Ascending aorta (tissue), 2 donors: ENCODE measurements at places on chromosomes 6 and 20.

GRCh38 chr20:46774236-46774635, 64.8 kb downstream of the SLC2A10 start:
- no peak for DNase-seq

GRCh38 chr6:44000164-44000842, 126.9 kb downstream of the MRPL14 start:
- DNase-seq = no peak

DNA sequence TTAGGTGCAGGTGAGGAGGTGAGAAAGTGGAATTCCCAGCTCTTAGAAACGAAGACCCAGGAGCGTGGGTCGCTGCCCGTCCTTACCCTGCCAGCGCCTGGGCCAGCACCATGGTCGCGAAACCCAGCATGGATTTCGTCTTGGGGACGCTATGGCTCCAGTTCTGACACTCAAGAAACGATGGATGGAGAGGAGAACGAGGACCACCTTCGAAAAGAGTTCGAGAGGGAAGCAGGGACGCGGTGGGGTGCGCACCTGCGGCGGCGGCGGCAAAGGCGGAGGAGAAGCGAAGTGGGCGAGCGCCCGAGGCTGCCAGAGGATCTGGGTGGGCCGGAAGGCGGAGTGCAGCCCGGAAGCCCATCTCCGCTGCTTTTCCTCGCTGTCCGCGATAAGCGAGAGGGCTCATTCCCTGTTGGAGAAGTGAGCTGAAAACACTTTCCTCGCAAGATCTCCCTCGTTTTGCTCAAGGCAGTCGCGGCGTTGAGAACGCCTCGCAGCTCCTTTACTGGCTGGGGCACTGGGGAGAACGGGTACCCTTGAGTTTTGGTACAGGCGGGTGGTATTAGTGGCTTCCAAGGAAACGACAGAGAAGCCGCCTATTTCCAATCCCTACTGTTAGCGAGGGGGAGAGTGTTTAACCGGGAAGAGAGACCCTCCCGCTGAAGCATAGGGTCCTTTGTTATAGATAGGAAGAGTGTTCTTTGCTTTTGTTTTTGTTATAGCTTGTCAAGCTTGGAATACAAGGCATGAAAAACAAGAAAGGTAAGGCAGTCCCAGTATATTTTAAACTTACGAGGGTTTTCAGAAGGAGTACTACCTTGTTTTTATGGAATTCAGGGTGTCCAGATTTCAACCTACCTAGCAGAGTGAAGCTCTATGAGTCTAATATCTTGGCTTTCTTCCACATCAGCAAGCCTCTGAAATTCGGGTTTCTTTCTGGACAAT, 109.5 kb downstream of the TRIM27 start:
- no peak for DNase-seq

- DNase-seq = no peak
Measured at GRCh38 chr6:83215131-83216047, 22.2 kb downstream of the RWDD2A start.

- no peak for DNase-seq
Measured at GRCh38 chr6:41336824-41337223, 1.4 kb downstream of the NCR2 start.

DNA sequence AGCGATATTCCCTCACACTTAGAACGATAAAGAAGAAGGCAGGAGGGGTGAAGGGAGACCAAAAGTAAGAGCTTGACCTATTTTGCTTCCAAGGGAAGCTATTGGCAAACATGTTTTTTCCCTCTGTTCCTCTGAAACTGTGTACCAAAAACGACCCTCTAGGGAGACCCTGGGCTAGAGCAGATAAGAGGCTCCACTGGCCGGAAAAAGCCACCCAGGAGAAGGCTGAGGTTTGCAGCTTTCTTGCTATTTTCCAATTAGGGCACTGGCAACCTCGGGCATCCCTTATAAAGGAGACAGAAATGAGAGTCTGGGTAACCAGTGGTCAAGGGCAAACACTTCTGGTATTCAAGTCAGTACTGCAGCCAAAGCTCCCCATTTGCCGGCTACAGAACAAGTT, 168.0 kb downstream of the KIF16B start:
- DNase-seq = no peak

- no peak for DNase-seq
Measured at GRCh38 chr20:37364927-37365272, 19.0 kb downstream of the SRC start.

- no peak for DNase-seq
Measured at GRCh38 chr20:48834278-48834677, 6.5 kb upstream of the PREX1 start.
